ENCODE measurements at places on chromosomes 6 and 20.

DNA sequence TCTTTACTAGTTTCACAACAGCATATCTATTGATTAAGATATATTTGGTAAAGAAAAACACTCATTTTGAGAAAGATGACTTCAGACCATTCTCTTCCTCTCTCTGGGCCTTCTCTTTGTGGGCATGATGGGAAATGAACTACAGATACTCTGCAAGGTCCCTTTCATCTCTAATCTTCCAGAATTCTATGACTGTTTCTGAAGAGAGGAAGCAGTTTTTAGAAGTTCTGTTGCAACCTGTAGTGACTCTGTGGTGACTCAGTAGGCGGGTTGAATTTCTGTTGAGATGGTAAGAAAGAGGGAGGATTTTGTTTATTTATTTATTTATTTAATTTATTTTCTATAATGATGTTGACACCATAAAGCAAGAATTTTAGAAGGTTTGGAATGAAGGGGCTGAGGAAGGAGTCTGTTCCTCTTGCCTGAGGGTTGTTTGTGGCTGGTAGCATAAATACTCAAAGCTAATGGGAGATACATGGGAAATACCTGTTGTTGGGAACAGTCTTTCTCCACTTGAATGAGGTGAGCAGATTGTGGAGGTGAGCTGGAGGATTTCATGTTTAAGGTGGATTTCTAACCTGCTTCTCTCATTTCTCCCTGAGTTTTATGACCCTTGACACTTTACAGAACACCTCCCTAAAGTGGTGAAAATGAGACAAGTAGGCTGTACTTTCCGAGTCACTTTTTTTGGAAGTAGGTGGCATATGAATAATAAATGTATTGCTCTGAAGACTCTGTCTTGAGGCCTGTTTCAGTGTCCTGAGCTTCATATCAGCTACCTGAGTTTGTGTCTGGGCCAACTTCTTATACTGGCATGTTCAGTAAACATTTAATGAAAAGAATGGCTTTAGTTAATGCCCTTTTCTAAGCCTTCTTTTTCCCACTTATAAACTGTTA, 15.0 kb downstream of the ACSS2 start:
- no peak for DNase-seq

DNA sequence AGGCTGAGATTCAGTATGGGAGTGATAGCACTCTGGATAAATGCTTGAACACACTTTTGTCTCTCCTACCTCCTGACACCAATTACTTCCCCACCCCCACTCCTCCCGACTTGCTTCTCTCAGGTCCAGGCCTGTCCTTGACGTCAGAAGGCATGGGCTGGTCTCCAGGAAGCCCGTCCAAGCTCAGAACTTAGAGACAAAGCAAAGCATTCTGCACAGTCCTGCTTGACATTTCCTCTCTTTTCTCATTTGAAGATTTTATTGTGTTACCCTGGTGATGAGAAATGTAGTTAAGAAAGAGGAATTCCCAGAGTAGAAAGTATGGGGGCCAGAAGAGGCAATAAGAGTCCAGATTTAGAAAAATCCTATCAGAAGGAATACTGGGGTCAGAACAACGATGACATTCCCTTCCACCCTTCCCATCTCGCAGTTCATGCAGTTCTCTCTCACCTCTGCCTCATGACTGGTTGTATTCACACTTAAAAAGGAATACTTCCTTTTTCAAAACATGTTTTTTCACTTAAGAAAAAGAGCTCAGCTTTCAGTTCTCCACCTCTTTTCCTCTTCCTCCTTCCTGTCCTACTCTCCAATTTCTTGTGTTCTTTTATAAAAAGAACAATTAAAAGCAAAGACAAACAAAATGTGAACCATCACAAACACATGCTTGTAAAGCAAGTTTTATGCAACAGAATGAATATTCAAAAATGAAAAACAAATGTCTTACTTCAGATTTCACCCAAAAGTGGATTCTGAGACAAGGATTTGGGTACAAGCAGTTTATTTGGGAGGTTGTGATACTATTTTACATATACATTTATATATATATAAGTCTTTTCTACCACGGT, 18.5 kb upstream of the FAM184A start:
- no peak for DNase-seq

GRCh38 chr6:107692351-107692750, 131.8 kb downstream of the SCML4 start:
- no peak for DNase-seq

DNA sequence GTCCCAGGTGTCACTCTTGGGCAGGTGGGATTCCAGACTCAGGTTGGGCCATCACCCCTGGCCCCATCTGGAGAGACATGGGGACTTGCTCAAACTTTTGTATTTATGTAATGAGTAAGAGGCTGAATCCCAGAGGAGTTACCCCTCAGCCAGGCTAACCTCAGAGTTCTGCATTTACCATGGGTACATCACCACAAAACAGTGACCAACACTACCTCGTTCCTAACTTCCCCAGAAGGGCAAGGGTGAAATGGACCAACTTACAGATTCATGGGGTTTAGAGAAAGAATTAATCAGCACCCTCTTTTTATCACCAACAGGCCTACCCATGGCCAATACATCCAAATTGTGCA, 259.9 kb upstream of the MARCKS start:
- no peak for DNase-seq

DNA sequence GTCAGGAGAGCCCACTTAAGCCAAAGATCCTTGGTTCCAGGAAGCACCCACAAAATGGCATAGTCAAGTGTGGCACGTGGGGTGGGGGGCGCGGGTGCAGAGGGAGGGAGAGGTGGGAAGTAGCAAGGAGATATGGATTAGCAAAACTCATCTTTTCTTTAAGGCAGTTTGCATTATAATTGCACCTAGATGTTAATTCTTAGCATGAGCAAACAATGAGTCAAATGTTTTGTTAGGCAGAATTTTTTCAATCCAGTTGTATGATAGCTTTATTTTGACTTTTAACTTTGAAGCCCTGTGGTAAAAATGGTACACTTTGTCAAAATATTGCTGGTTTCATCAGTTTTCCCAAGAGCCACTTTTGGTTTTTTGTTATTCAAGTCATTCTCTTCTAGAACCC, 15.0 kb downstream of the SCAND1 start:
- DNase-seq = no peak

- DNase-seq = no peak
These were observed 397 bp downstream of the WDR27 start for GRCh38 chr6:169701311-169701953.

GRCh38 chr6:113976806-113977205, 5.9 kb upstream of the HDAC2 start:
- no peak for DNase-seq

- DNase-seq = no peak
These were observed 178.5 kb downstream of the SLC16A10 start for GRCh38 chr6:111265842-111266241.

DNA sequence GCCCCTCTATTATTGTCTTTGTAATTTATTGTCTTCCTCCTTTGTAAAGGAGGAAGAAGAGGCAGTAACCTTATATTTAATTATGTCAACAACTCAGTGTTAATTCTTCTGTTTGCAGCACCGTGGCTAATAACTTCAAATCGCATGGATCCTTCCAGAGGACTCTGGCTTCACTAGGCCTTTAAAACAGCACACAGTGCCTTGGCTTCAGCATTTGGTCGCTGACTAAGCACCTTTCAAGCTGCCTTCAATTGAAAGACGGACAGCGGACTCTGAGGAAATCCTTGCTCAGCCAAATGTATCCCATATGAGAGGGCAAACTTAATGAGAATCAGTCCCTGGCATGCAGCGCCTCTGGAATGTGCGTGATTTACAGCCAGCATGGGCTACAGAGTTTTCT, 64.2 kb downstream of the SGK1 start:
- DNase-seq = no peak

- DNase-seq = no peak
These were observed 38.6 kb upstream of the PLCG1 start for GRCh38 chr20:41098703-41099250.

DNA sequence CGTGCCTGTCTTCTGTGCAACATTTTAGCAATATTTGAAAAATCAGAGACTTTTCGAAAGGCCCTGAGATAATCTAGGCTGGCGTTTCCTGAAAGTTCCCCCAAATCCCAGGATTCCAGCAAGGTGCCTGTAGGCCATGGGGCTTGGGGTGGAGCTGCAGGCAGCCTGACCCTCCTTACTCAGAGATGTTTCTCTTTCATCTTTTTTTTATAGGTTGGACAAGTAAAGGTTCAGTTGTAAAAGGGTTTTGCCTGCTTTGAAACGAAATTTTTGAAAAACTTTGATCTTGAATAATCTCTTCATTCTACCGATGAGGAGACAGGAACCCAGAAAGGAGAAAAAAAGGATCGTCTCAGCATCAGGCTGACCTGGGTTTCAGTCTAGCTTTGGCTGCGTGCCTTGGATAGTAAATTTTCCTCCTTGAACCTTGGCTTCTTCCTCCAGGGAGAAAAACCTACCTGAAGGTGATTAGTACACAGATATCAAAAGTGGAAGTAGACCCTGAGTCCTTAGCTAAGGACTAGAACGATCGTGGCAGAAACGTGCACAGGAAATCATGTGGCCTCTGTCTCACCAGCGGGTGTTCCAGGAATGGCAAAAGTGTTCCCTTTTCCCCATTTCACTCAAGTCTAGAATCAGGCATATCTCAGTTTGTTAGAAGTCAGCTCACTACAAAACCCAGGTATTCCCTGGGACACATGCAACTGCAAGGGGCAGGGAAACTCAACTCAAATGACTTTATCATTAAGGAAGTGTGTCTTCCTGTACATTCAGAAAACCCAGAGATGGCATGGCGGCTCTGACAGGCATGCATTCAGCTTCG, 128.2 kb upstream of the PTPN1 start:
- DNase-seq = no peak

GRCh38 chr6:123527406-123527805, 109.3 kb downstream of the TRDN start:
- no peak for DNase-seq

Measured in frontal cortex (tissue), 4 donors.